A549 treated with AZD2906 at 1 μM for 4 hours (cell line): ENCODE measurements at places on chromosomes 13 and 19. TPM values are rescaled to one million over a fixed set of nuclear protein-coding genes. Genes with fewer than 3 reads are reported as not detected.

IL27RA gene
- 8.4 to 10.7 TPM (median 9.2 TPM) in 5 replicates for total RNA-seq

LIN37 gene
- 23.0 to 28.0 TPM (median 24.5 TPM) in 5 replicates for total RNA-seq

SLC6A16 gene
- total RNA-seq, result 0.74 to 1.3 TPM (median 1.1 TPM) in 5 replicates

FGF9 gene
- total RNA-seq, result not detected in 5 replicates

CCDC169 gene
- total RNA-seq, result 0.07 to 0.44 TPM (median 0.29 TPM) in 5 replicates

TMC4 gene
- 0.69 to 1.3 TPM (median 1.1 TPM) in 5 replicates for total RNA-seq

PSG6 gene
- 0.07 to 0.11 TPM in 2 of 5 replicates, not detected in the others for total RNA-seq

KIR2DL1 gene
- total RNA-seq, result not detected in 5 replicates

ZNF738 gene
- total RNA-seq, result 0.63 to 1.4 TPM (median 0.74 TPM) in 5 replicates

INAFM1 gene
- total RNA-seq, result 4.2 to 12.7 TPM (median 10.9 TPM) in 5 replicates

IGFL3 gene
- 0.16 to 0.25 TPM (median 0.17 TPM) in 3 of 5 replicates, not detected in the others for total RNA-seq

POGLUT2 gene
- total RNA-seq, result 4.9 to 6.3 TPM (median 5.8 TPM) in 5 replicates

FREM2 gene
- total RNA-seq, result not detected in 5 replicates

SIGLEC10 gene
- total RNA-seq, result 0.02 to 0.03 TPM in 2 of 5 replicates, not detected in the others

RASIP1 gene
- 0.42 to 0.98 TPM (median 0.45 TPM) in 5 replicates for total RNA-seq

BEST2 gene
- total RNA-seq, result 2.4 to 4.3 TPM (median 3.7 TPM) in 5 replicates

KHSRP gene
- total RNA-seq, result 190 to 207 TPM (median 197 TPM) in 5 replicates

CERS1 gene
- total RNA-seq, result 3.6 to 5.3 TPM (median 5.0 TPM) in 5 replicates

FOSB gene
- total RNA-seq, result 8.7 to 13.2 TPM (median 10.6 TPM) in 5 replicates

CILP2 gene
- total RNA-seq, result 0.14 to 0.32 TPM (median 0.19 TPM) in 5 replicates

JAK3 gene
- 0.21 to 0.29 TPM (median 0.27 TPM) in 5 replicates for total RNA-seq

GTF3A gene
- total RNA-seq, result 92.0 to 96.3 TPM (median 93.2 TPM) in 5 replicates

NANOS3 gene
- total RNA-seq, result 2.1 to 3.6 TPM (median 2.8 TPM) in 5 replicates

TPTE2 gene
- not detected in 5 replicates for total RNA-seq

B3GNT8 gene
- total RNA-seq, result 0.05 to 0.13 TPM (median 0.13 TPM) in 3 of 5 replicates, not detected in the others

ARGLU1 gene
- total RNA-seq, result 31.3 to 37.9 TPM (median 32.8 TPM) in 5 replicates

COMP gene
- total RNA-seq, result 0.18 to 0.39 TPM (median 0.24 TPM) in 5 replicates

CD79A gene
- total RNA-seq, result 0.80 to 1.3 TPM (median 1.0 TPM) in 5 replicates

DMPK gene
- total RNA-seq, result 29.1 to 45.4 TPM (median 40.2 TPM) in 5 replicates

ZNF850 gene
- total RNA-seq, result 0.31 to 0.76 TPM (median 0.37 TPM) in 5 replicates

CALR3 gene
- 0.07 to 0.14 TPM in 2 of 5 replicates, not detected in the others for total RNA-seq

LRRC8E gene
- 5.1 to 6.0 TPM (median 5.5 TPM) in 5 replicates for total RNA-seq

CRX gene
- not detected in 5 replicates for total RNA-seq

PSG5 gene
- total RNA-seq, result 0.45 to 0.90 TPM (median 0.52 TPM) in 5 replicates

ZNF799 gene
- 1.3 to 1.9 TPM (median 1.5 TPM) in 5 replicates for total RNA-seq

MLLT1 gene
- total RNA-seq, result 16.0 to 23.5 TPM (median 22.9 TPM) in 5 replicates

CXCL17 gene
- 0.10 to 0.13 TPM (median 0.10 TPM) in 3 of 5 replicates, not detected in the others for total RNA-seq

ELSPBP1 gene
- total RNA-seq, result not detected in 5 replicates

C19orf81 gene
- total RNA-seq, result 3.5 to 13.4 TPM (median 10.5 TPM) in 5 replicates

FSTL3 gene
- total RNA-seq, result 217 to 278 TPM (median 258 TPM) in 5 replicates

MIR17HG gene
- 0.74 to 1.7 TPM (median 1.1 TPM) in 5 replicates for total RNA-seq
